ENCODE measurements at places on chromosomes 6 and 20.

- no peak for DNase-seq
Observed at GRCh38 chr6:17454316-17455005, 61.1 kb downstream of the CAP2 start.

- DNase-seq: no peak
Observed at GRCh38 chr6:13005994-13006393, 289.4 kb downstream of the PHACTR1 start.

GRCh38 chr6:137219664-137220252, 573 bp upstream of the IFNGR1 start:
- no peak for DNase-seq

DNA sequence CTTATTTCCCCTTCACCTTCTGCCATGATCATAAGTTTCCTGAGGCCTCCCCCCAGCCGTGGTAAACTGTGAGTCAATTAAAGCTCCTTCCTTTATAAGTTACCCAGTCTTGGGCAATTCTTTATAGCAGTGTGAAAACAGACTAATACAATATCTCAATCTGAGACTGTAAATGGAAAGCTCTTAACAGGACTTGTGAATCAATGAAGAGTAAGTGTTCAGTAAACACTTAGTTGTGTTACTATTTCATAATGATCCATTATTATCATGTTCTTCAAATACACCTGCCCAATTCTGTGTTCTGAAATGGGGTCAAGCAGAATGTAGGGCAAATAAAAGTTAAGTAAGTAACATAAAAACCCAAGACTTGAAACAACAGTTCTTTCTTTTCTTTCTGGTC, 266.2 kb downstream of the TENT5A start:
- no peak for DNase-seq

- no peak for DNase-seq
Observed at GRCh38 chr6:65816991-65817390, 110.0 kb upstream of the EYS start.

- DNase-seq: no peak
Observed at GRCh38 chr6:31525932-31526591, 2.7 kb upstream of the MCCD1 start.

- DNase-seq: no peak
Observed at GRCh38 chr6:111604259-111605099, 1.2 kb downstream of the TRAF3IP2 start.

- DNase-seq: no peak
Observed at GRCh38 chr6:116326181-116326671, 44.5 kb upstream of the DSE start.

DNA sequence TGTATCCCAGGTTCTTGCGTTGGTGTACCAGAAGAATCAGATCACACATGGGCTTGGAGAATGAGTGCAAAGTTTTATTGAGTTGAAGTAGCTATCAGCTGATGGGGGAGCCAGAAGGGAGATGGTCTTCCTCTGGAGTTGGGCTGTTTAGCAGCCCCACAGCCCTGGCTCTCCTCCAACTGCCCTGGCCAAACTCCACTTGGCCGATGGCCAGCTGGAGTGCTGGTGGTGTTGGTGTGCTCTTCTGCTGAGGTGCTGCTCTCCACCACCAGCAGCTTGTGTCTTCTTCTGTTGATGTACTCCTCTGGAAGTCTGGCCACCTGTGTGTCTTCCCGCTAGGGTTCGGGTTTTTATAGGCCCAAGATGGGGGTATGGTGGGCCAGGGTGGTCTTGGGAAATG, 172.8 kb downstream of the TINAG start:
- no peak for DNase-seq

DNA sequence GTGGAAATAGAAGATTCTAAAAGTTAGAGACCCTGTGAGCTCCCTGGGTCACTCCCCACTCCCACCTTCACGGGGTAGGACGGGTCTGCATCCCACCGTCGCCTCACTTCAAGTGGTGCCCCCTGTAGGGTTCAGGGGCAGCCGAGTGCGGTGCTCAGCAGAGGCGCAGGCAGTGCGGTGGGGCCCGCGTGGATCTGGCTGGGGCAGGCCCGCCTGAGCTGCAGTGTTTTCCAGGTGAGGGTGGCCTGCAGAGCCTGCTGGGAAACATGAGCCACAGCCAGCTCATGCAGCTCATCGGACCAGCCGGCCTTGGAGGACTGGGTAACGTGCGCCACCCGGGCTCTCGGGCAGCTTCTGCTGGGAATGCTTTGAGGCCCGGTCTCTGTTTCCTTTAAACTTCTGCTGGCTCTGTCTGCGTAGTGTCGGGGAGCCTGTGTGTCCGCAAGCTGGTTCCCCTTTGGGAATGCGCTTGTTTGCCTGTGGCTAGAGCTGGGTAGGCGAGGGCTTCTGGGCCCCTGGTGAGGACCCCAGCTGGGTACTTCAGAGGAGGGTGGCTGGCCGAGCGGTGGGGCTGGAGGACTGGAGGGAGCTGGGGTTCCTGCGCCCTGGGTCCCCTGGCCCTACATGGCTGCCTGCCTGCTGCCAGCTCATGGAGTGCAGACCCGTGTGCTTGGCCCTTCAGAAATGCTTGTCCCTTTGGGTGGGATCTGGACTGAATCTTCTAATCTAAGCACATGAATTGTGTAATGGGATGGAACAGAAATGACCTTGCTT, 3.8 kb downstream of the ADRM1 start:
- no peak for DNase-seq

- DNase-seq: no peak
Observed at GRCh38 chr20:47926731-47927130, 141.4 kb upstream of the SULF2 start.

GRCh38 chr20:41798930-41799502, 180.8 kb upstream of the CHD6 start:
- no peak for DNase-seq

DNA sequence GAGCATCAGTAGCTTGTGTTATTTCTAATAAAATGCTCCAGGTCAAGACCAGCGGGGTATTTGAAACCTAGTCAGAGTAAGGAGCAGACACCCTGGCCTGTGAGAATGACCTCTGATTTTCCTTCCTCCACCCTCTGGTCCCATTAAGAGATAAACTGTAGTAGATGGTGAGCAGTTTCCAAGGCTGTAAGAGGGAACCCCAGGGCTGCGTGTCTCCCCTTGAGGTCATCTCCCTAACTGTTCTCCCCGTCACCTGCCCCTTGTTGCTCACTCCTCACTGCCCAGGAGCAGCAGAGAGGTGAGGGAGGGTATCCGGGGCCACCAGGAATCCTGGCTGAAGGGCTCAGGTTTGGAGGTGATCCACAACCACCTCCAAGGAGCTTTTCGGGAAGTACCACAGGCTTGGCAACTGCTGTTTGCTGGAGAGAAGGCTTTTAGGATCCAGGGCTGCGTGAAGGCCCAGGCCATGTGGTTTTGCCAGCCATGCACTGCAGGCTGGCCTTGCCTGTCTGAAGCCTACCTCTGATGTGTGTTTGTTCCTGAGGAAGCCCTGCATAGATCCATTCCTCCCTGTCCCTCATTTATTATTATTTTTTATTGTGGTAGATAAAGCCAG, 62.5 kb downstream of the RREB1 start:
- no peak for DNase-seq

DNA sequence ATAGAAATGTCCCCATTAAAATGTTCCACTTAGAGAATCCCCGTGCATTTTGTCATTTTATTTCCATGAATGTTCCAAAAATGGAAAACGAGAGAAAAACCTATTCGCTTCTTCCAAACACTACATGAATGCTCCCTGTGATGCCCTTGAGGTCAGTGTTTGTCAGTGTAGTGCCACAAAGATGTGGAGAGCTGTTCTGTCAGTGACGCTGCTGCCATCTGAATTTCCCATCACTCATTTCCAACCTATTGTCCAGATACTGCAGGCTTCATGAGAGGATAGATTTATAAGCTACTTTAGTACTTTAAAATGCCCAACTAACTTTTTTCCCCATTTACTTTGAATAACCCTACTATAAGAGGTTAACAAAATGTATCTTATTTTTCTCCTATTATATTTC, 335.8 kb downstream of the CDKAL1 start:
- no peak for DNase-seq

- DNase-seq: no peak
Observed at GRCh38 chr20:61024390-61024789, 227.7 kb upstream of the CDH4 start.

- no peak for DNase-seq
Observed at GRCh38 chr6:53178837-53179432, 30.3 kb upstream of the GCM1 start.

DNA sequence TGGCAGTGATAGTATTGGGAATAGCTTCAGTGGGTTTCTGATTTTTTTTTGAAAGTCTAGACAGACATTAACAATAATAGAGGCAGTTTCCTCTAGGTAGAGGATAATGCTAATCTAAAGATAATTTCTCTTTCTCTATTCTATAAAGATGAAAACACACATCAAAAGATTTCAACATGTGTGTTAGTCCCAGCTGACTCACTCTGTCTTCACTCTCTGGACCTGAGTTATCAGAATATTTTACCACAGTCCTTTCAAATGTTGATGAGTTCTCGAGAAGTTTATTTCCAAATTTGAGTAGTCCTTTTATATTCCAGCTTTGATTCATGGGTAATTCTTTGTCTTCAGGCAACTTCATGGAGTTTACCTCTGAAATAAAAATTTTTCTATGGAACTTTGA, 17.1 kb downstream of the RPRD1B start:
- no peak for DNase-seq

DNA sequence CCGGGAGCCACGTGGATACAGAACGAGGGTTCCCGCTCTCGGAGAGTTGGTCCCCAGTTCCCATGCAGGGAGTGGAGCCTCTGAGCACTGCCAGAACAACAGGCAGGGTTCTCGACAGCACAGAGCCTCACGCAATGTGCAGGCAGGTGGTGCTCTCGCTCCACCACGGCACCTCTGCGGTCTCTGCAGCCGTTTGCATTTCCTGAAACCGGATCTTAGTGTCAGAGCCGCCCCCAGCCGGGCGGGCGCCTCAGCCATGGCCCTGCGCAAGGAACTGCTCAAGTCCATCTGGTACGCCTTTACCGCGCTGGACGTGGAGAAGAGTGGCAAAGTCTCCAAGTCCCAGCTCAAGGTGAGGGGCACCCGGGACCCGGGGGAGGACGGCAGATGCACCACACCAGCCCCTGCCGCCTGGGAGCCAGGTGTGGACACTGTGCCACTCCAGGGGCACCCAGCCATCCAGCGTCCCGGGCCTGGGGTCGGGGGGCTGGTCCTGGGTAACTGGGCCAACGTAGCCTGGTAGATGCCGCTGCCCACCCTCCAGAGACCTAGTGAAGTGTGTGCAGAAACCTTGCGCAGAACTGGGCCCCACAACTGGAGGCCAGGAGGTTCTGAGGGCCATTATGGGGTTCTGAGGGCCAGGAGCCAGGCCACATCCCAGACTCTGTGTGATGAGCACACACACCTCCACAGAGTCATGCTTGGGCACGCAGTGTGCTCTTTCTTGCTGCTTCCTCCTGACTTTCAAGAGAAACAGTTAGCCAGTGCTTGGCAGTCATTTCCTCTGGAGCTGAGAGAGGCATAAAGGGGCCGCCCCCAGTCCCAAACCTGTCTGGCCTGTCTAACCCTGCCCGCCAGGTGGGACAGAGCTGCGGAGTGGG, at the start of gene DEF6:
Gene DEF6 (plus strand): TSS at position 218 of the 881 bp plus-strand sequence. CDS start 39 bp downstream, at position 257.
- peak; percentile 68 for DNase-seq

GRCh38 chr6:72863131-72863530, 241.3 kb downstream of the KCNQ5 start:
- DNase-seq: no peak

- DNase-seq: no peak
Observed at GRCh38 chr20:60254901-60255411, 296.7 kb downstream of the CDH26 start.

DNA sequence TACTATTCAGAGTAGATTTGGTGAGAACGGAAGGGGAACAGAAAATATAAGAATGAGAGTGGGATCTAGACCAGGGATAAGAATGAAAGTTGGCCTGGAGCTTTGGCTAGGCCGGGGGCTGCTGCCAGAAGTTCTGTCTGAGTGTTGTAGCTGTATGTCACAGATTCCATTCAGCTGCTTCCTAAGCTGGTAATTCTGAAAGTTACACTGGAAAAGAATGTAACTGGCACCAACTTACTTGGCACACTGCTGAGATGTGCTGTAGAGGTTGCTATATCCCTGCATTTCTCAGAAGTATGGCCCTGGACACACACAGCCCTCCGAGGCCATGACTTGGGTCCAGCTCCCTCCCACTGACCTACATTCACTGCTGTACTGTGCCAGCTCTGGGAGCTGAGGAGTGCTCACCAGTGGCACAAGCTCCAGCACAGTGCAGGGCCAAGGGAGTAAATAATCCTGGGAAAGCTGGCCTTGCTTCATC, 25.8 kb upstream of the TMEM217 start:
- no peak for DNase-seq

DNA sequence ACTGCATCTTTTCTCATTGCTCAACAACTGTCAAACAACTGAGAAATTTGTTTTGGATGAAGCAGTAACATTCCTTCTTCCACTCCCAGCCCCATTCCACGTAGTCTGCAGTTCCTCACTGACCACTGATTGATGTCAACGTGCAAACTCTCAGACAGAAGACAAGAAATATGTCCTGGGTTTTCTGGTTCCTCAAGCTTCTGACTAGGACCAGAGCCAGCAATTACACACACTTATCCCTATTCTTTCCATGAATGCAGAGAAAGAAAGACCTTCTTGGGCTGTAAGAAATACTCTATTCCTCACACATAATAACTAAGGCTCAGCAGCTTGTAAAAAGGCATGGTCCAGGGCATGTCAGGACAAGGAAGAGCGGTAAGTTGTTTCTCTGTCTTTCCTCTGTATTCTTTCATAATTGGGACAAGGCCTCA, 790.1 kb upstream of the SLC35B3 start:
- no peak for DNase-seq

DNA sequence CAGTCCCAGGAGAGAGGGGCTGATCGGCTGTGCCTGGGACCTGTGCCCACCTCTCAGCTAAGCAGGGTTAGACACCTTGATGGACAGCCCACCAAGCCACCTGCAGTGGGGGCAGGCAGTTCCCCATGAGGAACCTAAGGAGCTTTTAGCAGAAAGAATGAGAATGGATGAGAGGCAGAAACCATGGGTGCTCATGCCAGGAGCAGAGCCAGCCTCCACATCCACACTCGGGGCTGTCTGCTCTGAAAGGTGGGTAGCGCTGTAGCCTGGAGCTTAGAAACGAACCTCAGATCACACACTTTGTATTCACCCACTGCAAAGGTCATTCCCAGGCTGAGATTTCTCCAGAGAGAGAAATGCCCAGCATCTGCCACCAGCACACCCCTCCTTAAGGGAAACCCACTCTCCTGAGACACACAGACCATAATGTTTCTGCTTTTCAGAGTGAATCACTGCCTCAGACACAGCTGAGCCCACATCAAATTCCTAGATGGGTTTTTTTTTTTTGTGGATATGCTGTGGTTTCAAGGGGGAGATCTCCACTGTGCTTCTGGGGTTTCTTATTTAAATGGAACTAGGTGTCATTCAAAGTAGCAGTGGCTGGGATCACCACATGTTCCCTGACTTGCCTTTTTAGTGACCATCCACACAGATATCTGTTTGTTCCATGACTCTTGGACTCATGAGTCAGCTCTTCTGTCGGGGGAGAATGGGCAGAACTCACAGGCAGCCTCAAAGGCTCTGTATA, 218.9 kb downstream of the EYA2 start:
- no peak for DNase-seq

DNA sequence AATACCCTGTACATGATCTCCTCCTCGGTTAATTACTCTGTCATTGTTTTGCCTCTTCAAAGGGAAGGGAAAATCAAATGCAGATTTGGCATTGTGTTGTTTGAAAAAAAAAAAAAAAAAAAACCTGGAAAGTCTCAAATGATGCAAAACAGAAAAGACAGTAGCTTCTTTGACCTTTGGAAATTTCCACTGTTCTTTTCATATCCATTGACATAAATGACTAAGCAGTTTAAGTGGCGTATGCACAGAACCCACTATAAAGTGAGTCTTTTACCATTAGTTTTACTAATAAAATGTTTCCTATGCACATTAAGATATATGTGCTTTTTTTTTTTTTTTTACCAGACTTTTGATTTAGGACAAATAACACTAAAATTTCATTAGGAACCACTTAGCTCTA, 704.3 kb downstream of the TFAP2A start:
- DNase-seq: no peak

All from left renal pelvis (tissue), 4 donors.